ENCODE measurements at places on chromosomes 2 and 18.

- DNase-seq: no peak
Observed at GRCh38 chr2:68115965-68116364, 41.7 kb upstream of the PNO1 start.

GRCh38 chr2:53765767-53766166 lies 1.8 kb upstream of the CHAC2 start:
- no peak for DNase-seq

GRCh38 chr18:42864876-42865275 lies 250.6 kb downstream of the RIT2 start:
- DNase-seq: no peak

DNA sequence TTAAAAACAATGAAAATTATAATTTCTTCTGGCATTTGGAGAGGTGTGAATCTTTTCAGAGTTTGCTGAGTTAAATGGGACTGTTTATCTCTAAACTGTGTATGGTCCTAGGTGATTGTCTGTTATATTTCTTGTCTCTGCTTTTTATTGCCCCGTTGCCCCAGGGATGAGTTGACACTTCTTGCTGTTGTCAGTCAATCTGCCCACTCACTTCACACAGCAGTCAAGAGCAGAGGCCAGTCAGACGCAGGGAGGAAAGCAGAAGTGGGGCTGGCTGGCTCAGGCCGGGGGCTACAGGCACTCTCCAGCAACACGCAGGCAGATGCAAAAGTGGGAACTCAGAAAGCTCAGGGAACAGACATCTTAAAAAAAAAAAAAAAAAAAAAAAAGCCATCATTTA lies 365.2 kb downstream of the CLIP4 start:
- peak; percentile 61 for DNase-seq

DNA sequence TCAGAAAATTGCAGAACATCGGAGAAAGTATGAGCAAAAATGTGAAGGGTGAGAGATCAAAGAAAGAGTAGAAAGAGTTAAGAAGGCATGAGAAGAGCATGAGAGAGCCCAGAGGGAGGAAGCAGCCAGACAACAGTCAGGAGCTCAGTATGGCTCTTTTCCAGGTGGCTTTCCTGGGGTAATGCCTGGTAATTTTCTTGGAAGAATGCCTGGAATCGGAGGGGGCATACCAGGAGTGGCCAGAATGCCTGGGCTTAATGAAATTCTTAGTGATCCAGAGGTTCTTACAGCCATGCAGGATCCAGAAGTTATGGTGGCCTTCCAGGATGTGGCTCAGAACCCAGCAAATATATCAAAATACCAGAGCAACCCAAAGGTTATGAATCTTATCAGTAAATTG lies 271.8 kb upstream of the TFPI start:
- no peak for DNase-seq

- DNase-seq: no peak
Observed at GRCh38 chr2:23385748-23386338, 864 bp downstream of the KLHL29 start.

- no peak for DNase-seq
Observed at GRCh38 chr2:195442458-195443175, 214.4 kb upstream of the SLC39A10 start.

DNA sequence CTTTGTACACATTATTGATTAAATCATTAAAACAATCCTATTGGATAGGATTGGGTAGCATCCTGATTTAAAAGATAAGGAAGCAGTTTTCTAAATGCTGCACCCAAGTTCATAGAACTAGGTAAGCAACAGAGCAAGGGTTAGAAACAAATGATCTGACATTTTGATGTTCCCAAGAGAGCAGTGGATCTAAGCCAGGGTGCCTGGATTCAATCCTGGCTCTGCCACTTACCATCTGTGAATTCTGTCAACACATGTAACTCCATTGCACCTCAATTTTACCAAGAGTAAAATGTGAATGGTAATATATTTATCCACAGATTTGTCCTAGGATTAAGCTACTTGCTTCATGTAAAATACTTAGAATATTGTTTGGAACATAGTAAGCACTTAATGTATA lies 982.6 kb upstream of the FANCL start:
- no peak for DNase-seq

DNA sequence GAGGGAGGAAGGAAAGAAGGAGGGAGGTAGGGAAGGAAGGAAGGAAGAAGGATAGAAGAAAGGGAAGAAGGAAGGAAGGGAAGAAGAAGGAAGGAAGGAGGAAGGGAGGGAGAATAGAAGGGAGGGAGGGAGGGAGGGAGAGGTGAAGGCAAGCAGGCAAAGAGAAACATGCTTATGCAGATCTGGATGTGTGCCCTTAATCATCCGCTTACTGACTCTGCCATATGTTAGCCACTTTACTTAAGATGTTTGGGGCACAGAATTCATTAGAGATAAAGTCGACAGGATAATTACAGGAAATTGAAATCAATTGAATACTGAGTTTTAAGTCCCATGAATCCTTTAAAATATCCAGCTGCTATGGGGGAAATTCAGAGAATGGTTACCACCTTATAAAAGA lies 334.2 kb downstream of the GRB14 start:
- DNase-seq: no peak

- no peak for DNase-seq
Observed at GRCh38 chr2:165898381-165898780, 55.2 kb downstream of the TTC21B start.

DNA sequence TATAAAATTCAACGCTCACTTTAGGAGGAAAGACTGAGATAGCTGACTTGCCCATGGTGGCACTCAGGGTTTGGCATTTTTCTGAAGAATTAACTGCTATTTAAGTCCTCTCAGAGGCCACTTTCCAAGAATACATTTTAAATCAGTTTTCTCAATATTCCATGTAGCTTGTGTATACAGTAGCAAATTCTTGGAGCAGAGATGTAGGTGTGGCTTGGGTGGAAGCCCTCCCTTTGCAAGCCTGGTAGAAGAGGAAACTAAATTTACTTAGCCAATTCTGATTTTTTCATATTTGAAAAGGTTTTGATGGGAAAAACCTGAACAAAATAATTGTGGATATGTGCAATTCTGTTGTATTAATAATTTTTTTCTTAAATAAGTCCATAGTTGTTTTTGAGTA lies 14.0 kb upstream of the ITGAV start:
- no peak for DNase-seq

- no peak for DNase-seq
Observed at GRCh38 chr18:57970356-57971095, 73.5 kb upstream of the NEDD4L start.
